ENCODE measurements at places on chromosomes 12 and 14.
A peak's percentile ranks its signal among the peaks of the same experiment; 100 is the strongest.

- DNase-seq: no peak
These were observed 19.4 kb upstream of the A2M start for GRCh38 chr12:9134981-9135628.

GRCh38 chr14:20413744-20414082 is 412 bp upstream of the TEP1 start:
- no peak for DNase-seq

DNA sequence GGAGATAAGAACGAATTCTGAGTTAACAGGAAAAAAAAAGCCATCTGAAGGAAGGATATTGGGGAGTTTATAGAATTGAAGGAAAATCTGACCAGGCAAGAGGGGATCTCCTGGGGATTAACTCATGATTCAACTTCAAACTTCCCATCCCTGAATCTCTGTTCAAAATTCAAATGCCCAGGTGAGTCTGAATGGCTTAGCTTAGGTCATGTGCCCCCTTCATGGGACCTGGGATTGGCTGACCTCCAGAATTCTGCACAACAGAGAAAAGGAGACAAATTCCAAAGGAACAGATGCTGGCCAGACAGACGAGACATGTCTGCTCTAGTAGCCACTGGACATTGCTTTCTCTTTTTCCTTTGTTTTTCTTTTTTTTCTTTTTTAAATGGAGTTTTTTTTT is 26.2 kb upstream of the TMED10 start:
- DNase-seq: no peak

- no peak for DNase-seq
These were observed 50.7 kb downstream of the BCAT1 start for GRCh38 chr12:24898185-24898584.

GRCh38 chr14:23345987-23346692 is 6.5 kb downstream of the SLC22A17 start:
- no peak for DNase-seq

DNA sequence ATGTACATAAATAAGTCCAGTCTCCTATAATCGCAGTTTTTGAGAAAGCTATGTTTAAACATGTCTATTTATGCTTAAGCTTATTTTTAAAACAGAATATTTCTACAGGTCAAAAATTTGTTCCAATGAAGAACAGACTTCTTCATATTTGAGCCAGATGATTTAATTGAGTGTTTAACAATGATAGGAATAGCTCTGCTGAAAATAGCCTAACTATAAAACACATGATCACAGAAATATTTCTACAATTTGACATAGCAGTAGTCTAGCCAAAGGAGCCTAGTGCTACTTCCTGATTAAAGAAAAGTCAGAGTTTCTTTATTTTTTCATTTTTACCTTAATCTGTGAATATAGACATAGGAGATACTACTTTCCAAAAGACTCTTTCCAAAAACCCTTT is 29.4 kb downstream of the DCP1B start:
- DNase-seq: no peak

DNA sequence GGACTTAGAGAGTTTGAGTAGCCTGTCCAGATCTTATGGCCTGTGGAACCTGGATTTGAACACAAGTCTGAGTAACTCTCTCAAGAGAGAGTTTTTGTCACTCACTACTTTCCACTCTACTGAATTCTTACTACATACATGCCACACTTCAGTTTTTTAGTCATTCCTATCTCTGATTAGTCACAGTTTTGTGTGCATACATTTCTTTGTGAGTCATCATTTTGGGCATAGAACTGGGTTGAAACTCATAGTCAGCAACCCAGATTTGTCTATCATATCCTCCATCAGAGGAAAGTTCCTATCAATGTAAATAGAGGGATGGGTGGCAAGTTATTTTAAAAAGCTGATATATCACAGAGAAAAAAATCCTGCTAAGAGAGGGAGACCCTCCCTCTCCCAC is 42.9 kb downstream of the FLRT2 start:
- DNase-seq: no peak

GRCh38 chr12:7605900-7606465 is 59.7 kb downstream of the APOBEC1 start:
- no peak for DNase-seq

DNA sequence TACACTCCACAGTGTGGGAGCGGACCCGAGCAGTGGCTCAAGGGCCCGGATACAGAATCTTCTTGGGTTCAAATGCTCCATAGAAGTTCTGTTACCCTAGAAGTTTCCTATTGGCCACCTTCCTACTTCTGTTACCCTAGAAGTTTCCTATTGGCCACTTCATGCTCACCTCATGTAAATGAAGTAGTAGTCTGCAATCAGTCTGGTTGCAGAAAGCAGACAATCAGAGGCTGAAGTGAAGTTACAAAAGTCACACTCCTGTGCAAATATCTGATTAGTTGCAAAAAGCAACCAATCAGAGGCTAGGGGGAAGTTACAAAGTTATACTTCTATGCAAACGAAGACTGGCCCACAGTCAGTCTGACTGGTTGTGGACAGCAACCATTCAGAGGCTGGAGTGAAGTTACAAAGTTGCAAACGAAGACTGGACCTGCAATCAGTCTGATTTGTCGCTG is 77.8 kb upstream of the CPNE8 start:
- DNase-seq: no peak

DNA sequence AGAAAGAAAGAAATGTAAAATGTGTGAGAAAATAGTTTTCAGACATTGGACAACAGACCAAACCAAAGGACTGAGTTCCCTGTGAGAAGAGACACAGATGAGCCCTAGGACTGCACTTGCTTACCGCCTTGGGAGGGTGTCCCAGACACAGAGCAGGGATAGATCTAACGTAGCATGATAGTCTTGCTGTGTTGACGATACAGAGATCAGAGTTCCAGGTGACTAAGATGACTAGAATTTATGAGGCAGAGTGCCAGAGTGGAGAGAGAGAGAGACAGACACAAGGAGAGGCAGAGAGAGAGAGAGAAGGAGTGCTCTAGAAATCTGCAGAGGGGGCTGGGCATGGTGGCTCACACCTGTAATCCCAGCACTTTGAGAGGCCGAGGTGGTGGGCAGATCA is 148.2 kb upstream of the LMNTD1 start:
- DNase-seq: no peak

DNA sequence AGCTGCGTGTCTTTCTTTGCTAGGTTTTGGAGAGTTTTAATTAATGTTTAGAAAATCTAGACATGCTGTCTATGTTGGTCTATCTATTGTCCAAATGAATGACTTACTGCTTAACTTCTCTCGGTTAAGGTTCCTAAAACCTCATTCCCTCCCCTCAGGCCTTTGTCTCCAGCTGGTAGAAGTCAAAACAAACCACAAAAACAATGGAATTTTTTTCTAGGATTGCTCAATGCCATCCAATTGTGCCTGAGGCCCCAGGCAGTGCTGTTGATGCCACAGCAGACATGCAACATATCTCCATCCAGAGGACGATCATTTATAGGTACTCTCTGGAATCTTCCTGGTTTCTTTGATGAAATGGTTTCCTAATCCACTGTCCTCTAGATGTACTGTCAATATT is 448.2 kb upstream of the TBX3 start:
- DNase-seq: no peak

GRCh38 chr12:64268409-64268808 is 46.3 kb upstream of the KICS2 start:
- DNase-seq: no peak

DNA sequence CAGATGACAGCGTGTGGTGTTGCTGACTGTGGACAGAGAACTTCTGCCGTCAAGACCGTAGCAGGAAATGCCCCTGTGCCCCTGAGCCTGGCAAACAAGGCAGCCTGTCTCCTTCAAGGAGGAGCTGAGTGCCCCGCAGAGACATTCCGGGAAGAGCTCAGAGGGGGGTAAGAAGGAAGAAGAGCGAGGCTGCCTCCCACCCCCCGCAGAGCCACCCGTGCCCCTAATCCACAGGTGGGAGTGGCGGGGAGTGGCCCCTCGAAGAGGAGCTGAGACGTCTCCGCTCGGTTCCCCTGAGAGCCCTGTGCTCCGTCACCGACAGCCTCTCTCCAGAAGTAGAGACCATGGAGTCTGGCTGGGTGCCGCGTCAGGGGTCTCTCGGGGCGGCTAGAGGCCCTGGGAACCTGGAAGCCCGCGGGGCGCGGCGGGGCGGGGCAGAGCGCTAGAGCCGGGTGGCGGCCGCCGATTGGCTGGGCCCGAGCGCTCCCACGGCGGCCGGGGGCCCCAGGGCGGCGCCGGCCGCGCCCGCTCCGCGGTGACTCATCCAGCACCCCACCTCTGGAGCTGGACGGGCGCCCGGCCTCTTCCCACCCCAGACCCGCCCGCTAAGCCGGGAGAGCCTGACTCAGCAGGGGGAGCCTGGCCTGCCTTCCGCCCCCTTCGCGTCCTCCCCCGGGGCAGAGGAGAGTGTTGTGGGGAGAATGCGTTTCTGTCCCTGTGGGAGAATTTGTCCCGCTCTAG is 25.2 kb upstream of the KRT78 start:
- peak; percentile 42 for DNase-seq

All from stimulated activated naive CD4-positive, alpha-beta T cell treated with Interleukin-2 at 50 U/mL for 16 hours (primary cell).